ENCODE measurements at places on chromosomes 3 and 15.

DNA sequence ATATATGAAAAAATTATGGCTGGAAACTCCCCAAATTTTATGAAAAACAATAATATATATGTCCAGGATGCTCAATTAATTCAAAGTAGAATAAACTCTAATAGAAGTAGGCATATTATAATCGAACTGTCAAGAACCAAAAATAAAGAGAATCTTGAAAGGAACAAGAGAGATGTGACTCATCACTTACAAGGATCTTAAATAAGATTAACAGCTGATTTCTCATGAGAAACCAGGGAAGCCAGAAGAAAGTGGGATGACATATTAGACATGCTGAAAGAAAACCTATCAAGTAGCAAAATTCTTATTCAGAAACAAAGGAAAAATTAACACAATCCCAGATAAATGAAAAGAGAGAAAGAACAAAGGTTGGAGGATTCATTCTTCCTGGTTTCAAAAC is 66.8 kb downstream of the FAIM start:
- DNase-seq, result no peak

GRCh38 chr3:148092624-148093347 is 604.9 kb upstream of the AGTR1 start:
- no peak for DNase-seq

DNA sequence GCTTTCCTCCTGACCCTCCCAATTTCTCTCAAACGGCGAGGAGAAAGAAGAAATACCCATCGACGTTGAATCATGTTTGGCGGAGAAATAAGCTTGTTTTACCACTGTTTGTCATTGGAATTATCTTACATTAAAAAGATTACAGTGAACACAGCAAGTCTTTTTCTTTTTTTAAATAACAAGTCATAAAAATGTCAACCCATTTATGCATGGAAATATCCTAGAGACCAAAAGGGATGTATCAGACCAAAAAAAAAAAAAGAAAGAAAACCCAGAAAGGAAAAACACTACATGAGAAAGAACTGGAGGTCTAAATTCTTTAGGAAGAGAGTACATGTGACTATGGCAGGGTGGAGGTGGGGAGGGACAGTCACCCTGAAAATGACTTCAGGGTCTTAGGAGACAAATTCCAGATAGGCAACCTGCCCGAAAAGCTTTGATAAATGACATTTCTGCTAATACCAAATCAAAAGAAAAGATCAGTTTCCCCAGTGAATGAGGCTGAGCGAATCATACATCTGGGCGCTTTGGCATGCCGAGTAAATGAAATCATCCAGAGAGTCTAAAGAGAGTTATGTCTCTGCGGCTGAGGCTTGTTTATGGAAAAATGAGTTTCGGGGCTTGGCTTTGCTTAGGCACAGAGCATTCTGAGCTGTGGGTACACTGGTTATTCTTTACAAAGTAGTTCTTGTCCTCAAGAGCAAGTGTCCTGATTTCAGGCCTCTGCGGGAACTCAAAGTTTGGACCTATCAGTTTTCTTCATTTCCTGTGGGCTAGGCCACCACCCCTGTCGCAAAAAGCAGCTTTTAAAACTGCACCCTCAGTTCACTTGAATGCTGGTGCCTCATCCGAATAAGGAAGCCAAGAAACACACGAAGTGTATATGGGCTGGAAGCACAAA is 110.1 kb upstream of the TGFBR2 start:
- DNase-seq, result peak; percentile 12

GRCh38 chr3:153032891-153033290 is 129.1 kb upstream of the RAP2B start:
- DNase-seq, result no peak

All from stimulated activated naive CD8-positive, alpha-beta T cell treated with anti-CD3 and anti-CD28 coated beads, Interleukin-15, amount 100 ng/mL, for 72 hours (primary cell).